ENCODE measurements at places on chromosomes 6 and 20. TPM values are rescaled to one million over a fixed set of nuclear protein-coding genes. Genes with fewer than 3 reads are reported as not detected.

TNNC2 gene
- 0.74 TPM for total RNA-seq

ZNF322 gene
- total RNA-seq = 16.3 TPM

ATRN gene
- 32.5 TPM for total RNA-seq

RGS17 gene
- total RNA-seq = 4.6 TPM

NKAIN2 gene
- 0.42 TPM for total RNA-seq

WFDC2 gene
- not detected for total RNA-seq

Measured in mesenteric fat pad (tissue), 1 donor.